Endothelial cell (in vitro differentiated cells): ENCODE measurements at places on chromosomes 6 and 20.

GRCh38 chr6:137863091-137863797 lies 3.8 kb upstream of the TNFAIP3 start:
- no peak for DNase-seq

- DNase-seq = no peak
Observed at GRCh38 chr6:129592516-129593232, 117.3 kb downstream of the ARHGAP18 start.

GRCh38 chr6:140252099-140252498 lies 877.7 kb upstream of the CITED2 start:
- no peak for DNase-seq

DNA sequence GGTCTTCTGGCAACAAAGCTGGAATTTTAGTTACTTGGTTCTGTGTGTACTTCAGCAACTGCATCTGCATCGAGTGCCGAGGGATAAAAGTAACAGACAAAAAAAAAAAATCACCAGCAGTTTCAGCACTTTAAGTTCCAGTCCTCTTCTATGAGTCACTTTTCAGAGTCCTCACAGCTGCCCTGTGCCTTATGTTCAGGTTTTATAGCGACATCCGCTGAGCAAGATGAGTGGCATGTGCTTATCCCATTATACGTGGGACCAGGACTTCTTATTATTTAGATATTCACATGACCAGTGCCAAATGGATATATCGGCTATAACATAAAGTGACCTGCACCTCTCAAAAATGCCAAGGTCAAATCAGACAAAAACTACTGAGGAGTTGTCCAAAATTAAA lies 242.9 kb downstream of the FOXA2 start:
- no peak for DNase-seq

- DNase-seq = no peak
Observed at GRCh38 chr6:57423468-57423867, 106.0 kb downstream of the PRIM2 start.

- no peak for DNase-seq
Observed at GRCh38 chr6:160027076-160027475, 58.2 kb downstream of the IGF2R start.

- DNase-seq = no peak
Observed at GRCh38 chr6:166027761-166028160, 139.9 kb downstream of the TBXT start.

- DNase-seq = peak; percentile 26
Observed at GRCh38 chr20:63708301-63709148, 686 bp downstream of the ZGPAT start.

- no peak for DNase-seq
Observed at GRCh38 chr20:1871807-1872458, 23.3 kb upstream of the SIRPA start.

- no peak for DNase-seq
Observed at GRCh38 chr20:564192-564591, 20.6 kb upstream of the CSNK2A1 start.

DNA sequence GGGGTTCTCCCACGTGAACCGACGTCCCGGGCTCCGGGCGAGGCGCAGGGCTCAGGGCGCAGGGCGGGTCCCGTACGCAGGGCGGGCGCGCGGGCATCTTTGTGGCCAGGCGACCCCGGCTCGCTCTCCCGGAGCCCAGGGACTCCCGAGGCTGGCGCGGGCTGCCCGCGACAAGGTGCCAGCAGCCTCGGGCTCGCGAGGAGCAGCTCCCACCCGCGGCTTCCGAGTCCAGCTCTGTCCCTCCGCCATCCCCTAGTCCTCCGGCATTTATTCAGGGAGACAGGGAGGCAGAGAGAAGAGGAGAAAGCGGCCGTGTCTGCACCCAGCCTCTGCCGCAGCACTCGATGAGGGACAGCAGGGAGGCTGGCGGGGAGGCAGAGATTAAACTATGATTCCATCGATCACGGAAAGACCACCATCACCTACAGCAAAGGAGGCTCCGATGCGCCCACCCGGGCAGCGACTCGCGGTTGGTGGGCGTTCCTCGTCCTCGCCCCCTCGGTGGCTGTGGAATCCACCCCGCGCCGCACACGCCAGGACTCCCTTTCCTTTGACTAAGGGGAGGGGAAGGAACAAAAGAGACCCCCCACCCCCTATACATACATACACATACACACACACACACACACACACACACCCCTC lies 1.1 kb downstream of the RGS17 start:
- DNase-seq = peak; percentile 28

GRCh38 chr6:97885828-97886227 lies 602.8 kb upstream of the MMS22L start:
- no peak for DNase-seq

DNA sequence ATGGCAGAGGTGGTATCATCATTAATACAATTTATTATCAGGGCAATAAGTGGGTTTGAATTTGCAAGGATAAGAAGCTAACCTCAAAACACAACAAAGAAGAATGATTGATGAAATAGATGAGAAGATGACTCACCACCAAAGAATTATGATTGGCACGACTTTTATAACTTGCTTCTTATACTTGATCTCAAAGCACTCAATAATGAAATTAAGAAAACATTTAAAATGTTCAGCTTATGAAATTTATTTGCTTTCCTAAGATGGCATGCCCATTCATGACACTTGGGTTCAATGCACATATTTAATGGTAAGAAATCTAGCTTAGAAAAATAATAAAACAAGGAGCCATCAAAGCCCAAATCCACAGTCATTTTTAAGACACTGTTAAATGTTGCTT lies 477.5 kb downstream of the GJA1 start:
- DNase-seq = no peak

- DNase-seq = no peak
Observed at GRCh38 chr6:95576998-95577303, 384 bp upstream of the MANEA start.

DNA sequence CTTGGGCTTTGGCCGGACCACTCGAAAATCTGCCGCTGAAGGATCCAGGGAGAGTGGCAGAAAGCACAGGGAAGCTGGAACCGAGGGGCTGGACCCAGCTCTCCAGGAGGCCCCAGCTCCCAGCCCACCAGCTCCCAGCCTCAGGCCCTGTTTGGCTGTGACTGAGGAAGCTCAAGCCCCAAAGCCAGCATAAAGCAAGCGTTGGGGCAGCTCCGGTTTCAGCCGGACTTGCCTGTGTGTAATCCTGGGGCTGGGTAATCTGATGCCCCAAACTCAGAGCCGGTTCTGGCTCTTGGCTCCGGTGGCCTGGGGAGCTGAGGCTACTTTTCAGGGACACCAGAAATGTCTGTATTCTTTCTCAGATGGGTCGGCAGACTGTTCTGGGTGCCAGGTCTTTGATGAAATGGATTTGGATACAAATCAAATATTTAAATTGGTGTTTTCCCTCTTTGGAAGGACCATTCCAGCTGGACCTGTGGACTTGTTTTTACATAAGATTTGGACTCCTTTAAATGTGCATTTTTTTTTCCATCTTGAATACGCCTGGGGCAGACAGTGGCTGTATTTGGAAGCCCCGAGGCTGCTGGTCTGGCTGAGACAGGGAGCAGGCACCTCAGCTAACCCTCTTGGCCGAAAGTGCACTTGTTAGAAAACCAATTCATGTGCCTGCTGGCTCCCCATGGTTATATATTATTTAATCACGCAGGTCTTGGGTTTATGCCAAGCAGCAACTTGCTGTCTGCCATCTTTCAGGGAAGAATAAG lies 29.7 kb downstream of the RPP40 start:
- DNase-seq = peak; percentile 11

- DNase-seq = no peak
Observed at GRCh38 chr6:169969372-169970099, 218.1 kb downstream of the ERMARD start.

DNA sequence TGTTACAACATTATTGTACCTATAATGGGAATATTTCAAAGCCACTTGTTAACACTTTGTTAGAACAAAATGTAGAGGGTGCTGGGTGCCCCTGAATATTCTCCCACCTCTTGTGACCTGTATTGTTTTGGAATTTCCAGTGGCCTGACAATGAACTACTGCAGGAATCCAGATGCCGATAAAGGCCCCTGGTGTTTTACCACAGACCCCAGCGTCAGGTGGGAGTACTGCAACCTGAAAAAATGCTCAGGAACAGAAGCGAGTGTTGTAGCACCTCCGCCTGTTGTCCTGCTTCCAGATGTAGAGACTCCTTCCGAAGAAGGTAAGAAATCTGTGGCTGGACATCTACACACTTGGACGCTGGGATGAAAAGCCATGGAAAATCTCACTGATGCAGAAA lies 28.9 kb downstream of the PLG start:
- peak; percentile 52 for DNase-seq

GRCh38 chr20:32343439-32343838 lies 14.7 kb upstream of the ASXL1 start:
- no peak for DNase-seq

DNA sequence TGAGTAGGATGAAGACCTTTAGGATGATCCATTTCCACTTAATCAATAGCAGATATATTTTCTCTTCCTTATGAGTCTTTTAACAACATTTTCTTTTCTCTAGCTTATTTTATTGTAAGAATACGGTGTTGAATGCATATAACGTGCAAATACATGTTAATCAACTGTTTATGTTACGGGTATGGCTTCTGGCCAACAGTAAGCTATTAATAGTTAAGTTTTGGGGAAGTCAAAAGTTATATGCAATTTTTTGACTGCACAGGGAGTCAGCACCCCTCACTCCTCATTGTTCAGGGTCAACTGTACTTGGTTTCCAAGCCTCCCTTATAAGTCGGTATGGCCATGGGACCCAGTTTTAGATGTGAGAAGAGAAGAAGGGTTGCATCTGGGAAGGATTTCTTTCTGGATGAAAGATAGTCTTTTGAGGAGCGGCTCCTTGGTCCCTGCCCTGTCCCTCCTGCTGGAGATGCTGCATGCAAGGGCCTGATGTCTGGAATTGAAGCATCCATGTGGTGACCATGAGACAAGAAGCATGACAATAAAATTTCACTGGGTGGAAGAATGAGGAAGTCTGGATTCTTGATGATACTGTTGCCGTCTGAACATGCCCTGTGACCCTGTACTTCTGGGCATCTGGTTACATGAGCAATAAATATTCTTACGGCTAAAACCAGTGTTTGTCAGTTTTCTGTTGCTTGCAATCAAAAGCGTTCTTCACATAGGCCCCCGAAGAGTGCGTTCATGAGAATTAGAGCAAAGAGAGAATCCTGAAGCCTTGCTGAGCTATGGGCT lies 194.7 kb upstream of the PMEPA1 start:
- DNase-seq = no peak

DNA sequence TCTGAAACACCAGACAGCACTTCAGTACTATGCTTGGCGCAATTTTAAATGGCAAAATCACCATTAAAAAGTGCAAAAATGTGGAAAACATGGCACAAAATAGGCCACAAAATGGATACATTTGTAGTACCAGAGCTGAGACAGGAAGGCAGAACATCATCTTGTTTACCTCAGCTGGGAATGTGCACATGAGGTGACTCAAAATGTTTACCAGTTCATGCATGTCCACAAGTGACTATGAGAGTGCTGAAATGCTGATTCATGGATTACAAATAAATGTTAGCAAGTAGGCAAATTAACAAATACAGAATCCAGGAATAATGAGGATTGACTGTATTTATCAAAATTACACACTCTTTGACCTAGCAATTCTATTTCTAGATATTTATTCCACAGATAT lies 201.6 kb downstream of the ISM1 start:
- no peak for DNase-seq

- DNase-seq = no peak
Observed at GRCh38 chr6:12353731-12354130, 63.6 kb downstream of the EDN1 start.

DNA sequence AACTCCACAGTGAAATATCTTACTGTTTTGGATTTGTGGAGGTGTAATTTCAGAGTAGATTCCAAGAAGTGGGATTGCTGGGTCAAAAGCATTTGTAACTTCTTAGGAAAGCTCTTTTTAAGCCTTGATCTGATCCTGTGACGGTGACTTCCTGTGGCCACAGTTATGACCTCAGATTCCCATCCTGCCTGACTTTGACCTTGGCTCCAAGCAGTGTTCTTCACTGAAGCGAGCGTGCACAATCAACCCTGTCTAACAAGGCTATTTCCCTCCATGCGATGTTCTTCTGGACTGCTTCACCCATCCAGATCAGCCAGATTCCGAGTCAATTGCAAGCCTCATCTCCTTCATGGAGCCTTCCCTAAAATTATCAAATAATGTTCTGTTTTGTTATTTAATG lies 102.5 kb upstream of the RNF24 start:
- no peak for DNase-seq

DNA sequence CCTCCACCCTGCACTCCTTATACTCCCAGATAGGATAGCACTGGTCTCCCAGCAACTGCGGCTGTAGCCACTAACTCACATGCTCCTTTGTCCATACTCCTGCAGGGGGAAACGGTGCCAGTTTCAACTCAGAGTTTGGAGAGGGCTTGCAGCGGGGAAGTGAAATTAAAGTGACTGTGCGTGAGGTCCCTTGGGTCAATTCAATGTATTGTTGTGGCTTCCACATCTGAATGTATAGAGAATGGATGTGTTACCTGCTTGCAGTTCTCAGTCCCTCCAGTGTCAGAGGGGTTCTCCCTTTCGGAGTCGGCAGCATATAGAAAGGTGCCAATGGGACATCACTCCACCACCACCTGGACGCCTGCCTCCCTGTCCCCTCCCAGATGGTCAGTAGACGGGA lies 93.6 kb upstream of the CNKSR3 start:
- no peak for DNase-seq

- no peak for DNase-seq
Observed at GRCh38 chr6:140043762-140044378, 669.4 kb upstream of the CITED2 start.

DNA sequence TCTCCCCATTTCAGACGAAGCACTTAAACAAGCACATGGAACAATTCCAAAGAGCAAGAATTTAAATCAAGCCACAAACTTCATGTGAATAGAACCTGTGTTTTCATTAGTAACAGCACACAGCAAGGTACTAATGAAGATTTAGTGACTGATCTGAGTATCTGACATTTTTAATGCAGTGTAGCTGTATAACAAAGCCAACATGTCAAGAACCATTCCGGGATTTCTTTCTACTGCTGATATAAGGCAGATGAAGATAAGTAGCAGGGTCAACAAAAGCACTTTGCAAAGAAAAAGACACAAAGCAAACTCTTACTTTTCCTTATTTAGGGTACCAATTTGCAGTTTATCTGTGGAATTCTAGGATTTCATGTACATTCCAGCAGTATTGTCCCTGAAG lies 11.3 kb downstream of the SLC17A5 start:
- DNase-seq = no peak

GRCh38 chr6:163390770-163391169 lies 23.7 kb upstream of the QKI start:
- DNase-seq = no peak

GRCh38 chr6:11828262-11828870 lies 49.8 kb upstream of the ADTRP start:
- DNase-seq = no peak

DNA sequence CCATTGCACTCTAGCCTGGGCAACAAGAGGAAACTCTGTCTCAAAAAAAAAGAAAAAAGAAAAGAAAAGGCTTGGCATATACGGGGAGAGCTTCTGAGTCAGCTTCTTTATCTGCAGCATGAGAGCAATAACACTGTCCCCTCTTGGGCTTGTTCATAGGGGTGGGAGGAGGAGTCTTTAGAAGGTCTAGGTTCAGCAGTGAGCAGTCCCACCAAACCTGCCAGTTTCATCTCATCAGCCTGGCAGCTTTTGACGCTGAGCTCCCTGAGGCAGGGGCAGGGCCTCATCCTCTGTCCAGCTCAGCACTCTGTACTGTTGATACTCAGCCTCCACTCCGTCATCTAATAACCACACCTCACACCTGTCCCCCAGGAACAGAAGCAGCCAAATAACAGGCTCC lies 5.6 kb upstream of the C6orf132 start:
- no peak for DNase-seq

GRCh38 chr6:35359346-35359743 lies 17.0 kb downstream of the PPARD start:
- DNase-seq = no peak
